ENCODE measurements at places on chromosomes 5 and 9.
A peak's percentile ranks its signal among the peaks of the same experiment; 100 is the strongest.

- no peak for DNase-seq
These were observed 151.1 kb upstream of the POU5F2 start for GRCh38 chr5:93892481-93892880.

GRCh38 chr5:174094857-174095606, 49.5 kb downstream of the NSG2 start:
- no peak for DNase-seq

- no peak for DNase-seq
These were observed 24.0 kb upstream of the FAM120AOS start for GRCh38 chr9:93477397-93477796.

DNA sequence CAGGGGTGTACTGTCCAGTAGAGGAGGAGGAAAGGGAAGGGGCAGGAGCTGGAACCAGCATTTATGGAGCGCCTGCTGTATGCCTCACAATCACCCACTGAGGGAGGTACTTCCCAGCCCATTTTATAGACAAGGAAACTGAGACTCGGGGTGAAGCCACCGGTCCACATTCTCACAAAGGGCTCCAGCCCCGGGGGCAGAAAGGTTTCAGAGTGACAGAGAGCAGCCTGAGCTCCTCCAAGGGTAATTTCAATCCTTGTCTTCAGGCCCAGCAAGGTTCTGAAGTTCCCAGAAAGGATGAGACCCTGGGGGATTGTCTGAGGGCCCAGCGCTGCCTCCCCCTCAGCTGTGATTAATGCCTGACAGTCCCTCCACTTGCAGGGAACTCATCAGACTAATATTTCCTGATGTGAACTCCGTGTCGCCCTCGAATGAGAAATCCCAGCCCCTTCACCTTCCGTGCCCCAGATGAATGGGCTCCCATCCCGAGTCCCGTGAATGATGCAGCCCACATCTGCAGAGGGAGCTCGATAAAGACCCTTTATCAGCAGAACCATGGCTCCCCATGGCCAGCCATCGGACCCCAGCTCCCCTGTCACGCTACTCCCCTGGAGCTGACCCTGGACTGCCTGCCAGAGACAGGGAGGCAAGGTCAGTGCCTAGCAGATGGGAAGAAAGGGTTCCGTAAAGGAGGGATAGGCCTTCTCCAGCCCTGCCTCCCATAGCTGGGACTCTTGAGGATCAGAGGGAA, 32.1 kb upstream of the MVB12B start:
- DNase-seq: no peak

GRCh38 chr5:135215617-135216470, 181.8 kb upstream of the PITX1 start:
- DNase-seq: no peak

- DNase-seq: no peak
These were observed 511.9 kb downstream of the CCDC171 start for GRCh38 chr9:16064771-16065170.

GRCh38 chr5:149664666-149665415, 65.3 kb upstream of the PPARGC1B start:
- DNase-seq: no peak

- DNase-seq: no peak
These were observed 50.4 kb downstream of the MAST4 start for GRCh38 chr5:66646570-66646969.

DNA sequence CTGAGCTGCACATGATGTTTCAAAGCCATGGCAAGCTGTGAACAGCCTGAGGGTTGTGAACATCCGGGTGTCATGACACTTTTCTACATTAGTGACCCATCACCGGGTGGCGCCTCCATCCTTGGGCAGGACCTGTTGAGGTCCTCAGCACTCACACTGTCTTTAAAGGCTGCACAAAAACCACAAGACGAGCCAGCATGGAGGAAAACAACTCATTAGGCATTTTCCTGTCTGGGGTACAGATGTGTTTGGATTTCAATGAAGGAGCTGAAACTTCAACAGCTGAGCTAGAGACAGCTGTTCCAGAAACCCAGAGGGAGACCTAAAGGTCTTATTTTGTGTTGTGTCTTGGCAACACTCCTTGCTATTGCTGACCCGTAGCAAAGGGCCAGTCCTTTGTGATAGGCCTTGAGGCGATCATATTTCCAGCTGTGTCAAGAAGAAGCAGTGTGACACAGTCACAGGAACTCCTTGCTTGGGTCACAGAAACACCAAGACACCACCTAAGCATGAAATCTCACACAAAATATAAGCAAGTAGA, 151.8 kb upstream of the VLDLR start:
- no peak for DNase-seq

GRCh38 chr5:179599973-179600372, 23.5 kb downstream of the HNRNPH1 start:
- no peak for DNase-seq

- DNase-seq: no peak
These were observed 24.6 kb downstream of the COL5A1 start for GRCh38 chr9:134666208-134666607.

DNA sequence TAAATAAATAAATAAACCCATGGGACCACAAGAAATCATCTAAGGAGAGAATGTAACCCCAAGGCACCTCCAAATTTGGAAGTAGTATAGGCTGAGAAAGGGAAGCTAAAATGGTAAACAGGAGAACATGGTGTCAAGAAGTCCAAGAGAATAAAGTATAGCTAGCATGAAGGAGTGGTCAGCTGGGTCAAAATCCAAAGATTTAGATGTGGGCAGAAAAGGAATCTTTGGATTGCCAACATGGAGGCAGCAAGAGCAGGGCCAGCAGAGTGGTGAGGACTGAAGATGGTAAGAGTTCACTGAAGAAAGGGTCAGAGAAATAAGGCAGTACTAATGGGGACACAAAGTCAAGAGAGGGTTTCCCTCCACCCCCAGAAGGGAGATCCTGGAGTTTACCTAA, 53.0 kb downstream of the TSSK1B start:
- DNase-seq: no peak

DNA sequence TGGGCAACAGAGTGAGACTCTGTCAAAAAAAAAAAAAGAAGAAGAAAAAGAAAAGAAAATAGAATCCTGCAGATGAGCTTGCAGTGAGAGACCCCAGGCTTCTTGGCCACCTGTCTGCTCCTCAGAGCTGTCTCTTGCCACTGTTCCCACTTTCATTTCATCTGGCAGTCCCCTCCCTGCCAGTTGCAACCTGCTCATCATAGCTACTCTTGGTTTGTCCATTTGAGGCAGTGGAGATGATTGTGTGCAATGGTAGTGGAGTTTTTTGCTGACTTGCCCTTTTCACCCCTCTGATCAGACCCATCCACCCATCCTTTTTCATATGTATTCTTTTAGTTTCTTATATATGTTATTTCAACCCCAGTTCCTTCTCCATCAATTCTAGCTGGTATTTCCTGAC, 28.7 kb downstream of the ANKRD33B start:
- DNase-seq: no peak

DNA sequence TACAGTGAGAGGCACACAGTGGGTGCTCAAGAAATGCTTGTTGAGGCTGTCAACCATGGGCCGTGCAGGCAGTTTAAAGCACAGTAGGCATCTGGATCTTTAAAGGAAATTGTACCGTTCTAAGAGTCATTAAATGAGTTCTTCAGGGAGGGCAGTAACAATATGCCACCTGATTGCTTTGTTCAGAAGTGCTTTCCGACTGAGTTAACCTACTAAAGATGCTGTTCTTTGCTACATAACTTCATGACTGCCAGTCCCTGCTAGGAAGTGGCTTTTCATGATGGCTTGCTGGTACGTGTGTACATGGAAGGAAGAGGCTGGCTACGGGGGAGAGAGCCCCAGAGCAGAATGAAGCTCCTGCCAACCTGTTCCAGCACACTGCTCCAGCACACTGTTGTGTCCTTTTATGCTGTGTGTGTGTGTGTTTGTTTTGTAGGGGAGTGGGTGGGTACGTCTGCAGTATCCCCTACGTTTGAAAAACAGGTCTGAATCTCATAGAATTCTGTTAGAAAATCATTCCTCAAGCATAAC, 41.9 kb upstream of the PPP2R2B start:
- DNase-seq: no peak

DNA sequence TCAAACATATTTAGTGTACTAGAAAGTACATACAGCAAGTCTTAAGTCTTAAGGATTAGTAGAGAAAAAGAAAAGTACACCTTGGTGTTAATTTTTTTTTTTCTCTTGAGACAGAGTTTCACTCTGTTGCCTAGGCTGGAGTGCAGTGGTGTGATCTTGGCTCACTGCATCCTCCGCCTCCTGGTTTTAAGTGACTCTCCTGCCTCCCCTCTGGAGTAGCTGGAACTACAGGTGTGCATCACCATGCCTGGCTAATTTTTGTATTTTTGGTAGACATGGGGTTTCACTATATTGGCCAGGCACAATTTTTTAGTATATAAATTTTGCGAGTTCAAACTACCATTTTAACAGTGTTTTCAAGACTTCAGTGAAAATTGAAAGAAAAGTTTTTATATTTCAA, 1941.1 kb upstream of the CDH6 start:
- no peak for DNase-seq

- no peak for DNase-seq
These were observed 203.9 kb downstream of the PLK2 start for GRCh38 chr5:58255970-58256369.

GRCh38 chr9:75990156-75990555, 99.7 kb downstream of the PCSK5 start:
- no peak for DNase-seq

GRCh38 chr5:68518286-68518685, 302.7 kb downstream of the PIK3R1 start:
- DNase-seq: no peak

DNA sequence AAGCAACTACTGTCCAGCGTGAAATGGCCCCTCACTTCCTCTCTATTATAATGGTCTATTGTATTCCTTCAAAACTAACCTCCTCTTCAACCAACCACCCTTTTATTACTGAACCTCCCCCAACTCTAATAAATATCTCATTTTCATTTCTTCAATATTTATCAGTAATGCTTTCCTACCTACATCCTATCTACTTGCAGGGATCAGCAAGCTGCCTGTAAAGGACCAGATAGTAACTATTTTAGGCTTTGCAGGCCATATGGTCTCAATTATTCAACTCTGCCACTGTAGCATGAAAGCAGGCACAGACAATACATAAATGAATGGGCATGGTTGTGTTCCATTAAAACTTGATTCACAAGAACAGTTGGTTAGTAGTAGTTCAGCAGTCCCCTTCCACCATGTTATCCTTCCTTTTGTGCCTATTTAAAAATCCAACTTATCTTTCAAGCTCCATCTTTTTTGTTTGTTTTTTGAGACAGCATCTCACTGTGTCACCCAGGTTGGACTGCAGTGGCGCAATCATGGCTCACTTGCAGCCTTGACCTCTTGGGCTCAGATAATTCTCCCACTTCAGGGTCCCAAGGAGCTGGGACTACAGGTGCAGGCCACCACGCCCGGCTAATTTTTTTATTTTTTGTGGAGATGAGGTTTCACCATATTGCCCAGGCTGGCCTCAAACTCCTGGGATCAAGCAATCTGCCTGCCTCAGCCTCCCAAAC, 45.8 kb downstream of the PCDHGC5 start:
- DNase-seq: no peak

DNA sequence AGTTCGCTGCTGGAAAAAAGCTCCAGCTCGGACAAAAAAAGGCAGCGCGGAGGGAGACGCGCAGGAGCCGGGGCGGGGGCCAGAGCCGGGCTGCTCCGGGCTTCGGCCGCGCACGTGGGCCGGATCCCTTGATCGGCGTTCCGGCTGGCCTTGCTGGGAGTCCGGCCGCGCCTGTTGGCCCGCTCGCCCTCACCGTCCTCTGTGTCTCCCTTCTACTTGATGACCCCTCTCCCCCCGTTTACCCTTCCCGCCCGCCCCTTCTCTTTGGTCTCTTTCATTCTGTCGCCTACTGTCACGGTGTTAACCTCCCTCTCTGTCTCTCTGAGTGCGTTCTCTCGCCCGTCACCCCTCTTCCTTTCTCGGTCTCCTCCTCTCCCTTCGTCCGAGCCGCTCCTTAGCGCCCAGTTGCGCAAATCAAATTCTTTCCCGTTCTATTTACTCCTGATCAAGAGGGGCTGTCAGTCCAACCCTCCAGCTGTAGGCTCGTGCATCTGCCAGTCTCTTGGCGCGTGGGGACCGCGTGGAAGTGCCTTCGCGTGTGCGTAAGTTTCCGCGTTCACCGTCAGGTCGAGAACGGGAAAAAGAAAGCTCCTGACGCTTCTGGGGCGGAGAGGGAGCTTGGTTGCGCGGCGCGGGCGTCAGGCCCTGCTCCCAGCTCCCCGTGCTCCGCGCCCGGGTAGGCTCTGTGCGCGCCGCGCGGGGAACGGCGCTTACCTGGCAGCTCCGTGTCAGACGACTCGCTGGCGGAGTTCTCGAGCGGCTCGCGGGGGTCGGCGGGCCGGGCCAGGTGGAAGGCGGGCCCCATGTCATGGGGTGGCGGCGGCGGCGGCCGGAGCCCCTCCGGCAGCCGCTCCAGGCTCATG, 798 bp downstream of the PITX1 start:
- DNase-seq: no peak

GRCh38 chr5:2387250-2387633, 364.2 kb downstream of the IRX2 start:
- DNase-seq: no peak

DNA sequence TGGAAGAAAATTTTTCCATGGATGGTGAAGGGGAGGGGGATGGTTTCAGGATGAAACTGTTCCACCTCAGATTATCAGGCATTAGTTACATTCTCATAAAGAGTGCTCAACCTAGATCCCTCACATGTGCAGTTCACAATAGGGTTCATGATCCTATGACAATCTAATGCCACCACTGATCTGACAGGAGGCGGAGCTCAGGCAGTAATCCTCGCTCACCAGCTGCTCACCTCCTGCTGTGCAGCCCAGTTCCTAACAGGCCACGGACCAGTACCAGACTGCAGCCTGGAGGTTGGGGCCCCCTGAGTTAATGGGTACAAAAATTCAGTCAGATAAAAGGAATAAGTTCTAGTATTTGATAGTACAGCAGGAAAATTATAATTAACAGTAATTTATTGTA, 337.2 kb downstream of the NPR3 start:
- no peak for DNase-seq

- DNase-seq: peak; percentile 53
These were observed 9.3 kb upstream of the TEX48 start for GRCh38 chr9:114691046-114691955.

DNA sequence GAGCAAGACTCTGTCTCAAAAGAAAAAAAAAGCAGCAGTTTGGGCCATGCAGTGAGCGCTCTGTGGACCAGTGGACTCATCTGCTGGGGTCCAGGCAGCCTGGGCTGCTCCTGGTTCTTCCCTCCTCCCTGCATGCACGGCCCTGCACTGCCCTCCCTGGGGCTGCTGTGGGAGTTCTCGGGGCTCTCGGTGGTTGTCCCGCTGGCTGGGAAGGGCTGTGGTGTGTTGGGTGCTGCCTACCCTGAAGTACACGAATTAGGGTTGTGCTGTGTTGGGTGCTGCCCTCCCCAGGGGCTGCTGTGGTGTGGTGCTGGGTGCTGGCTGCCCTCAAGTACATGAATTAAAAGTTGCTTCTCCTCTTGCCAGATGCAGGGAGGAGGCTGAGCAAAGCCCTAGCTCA, 18.3 kb upstream of the CLPTM1L start:
- no peak for DNase-seq
